ENCODE measurements at places on chromosomes 16 and 17.

DNA sequence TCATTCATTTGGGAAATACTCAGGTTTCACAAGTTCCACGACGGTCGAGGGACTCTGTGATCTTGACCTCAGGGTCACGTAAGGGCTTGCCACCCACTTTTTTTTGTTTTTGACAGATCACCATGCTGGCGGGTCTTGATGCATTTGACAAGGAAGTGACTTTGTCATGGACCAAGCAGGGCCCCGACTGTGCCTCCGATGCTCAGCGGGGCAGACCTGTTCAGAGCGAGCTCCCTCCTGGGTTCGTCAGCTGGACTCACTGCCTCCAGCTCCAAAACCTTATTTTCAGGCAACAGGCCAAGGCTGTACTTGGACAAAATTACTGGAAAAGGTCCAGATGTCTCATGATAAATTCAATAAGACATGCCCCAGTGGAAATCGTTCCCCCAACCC lies 9.0 kb upstream of the CLEC18A start:
- DNase-seq: no peak

DNA sequence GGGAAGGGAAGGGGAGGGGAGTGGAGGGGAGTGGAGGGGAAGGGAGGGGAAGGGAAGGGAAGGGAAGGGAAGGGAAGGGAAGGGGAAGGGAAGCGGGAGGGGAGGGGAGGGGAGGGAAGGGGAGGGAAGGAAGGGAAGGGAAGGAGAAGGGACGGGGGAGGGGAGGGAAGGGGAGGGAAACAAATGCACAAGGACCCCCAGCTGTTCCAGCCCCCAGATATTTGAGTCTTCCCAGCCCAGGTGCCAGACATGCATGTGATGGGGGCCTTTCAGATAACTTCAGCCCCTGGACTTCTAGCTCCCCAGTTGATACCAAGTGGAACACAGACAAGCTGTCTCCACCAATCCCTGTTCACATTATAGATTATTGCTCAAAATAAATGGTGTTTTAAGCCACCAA lies 14.7 kb upstream of the KDM8 start:
- no peak for DNase-seq

DNA sequence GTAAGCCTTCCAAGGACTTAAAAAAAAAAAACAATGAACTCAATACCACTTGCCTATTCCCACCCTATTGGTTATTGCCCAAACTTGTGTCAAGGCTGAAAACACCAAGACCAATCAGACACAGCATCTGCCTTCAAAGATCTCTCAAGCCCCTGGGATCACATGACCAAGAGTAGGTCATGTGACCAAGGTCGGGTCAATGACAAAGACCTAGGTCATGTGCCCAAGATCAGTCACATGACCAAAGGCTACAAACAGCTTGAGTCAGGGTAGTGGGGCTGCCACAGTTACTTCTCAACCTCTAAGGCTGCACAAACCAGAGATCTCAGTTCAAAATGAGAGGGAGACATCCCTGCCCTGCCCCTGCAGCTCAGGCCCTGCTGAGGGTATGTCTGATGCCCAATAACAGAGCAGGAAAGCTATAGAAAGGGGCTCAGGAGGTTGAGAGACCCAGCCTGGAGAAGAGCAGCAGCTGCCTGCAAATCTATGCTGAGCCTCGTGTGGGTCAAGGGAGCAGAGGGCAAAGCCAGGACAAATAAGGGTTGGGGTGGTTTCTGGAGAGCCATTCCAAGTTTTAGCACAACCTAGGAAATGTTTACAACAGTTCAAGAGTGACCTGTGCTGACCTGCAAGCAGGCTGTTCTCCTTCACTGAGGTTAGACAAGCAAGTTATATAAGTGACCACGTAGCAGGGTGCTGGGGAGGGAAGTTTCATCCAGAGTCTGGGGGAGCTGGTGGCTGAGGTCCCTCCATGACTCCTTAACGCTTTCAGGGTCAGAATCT lies 48.8 kb downstream of the PIMREG start:
- DNase-seq: no peak

DNA sequence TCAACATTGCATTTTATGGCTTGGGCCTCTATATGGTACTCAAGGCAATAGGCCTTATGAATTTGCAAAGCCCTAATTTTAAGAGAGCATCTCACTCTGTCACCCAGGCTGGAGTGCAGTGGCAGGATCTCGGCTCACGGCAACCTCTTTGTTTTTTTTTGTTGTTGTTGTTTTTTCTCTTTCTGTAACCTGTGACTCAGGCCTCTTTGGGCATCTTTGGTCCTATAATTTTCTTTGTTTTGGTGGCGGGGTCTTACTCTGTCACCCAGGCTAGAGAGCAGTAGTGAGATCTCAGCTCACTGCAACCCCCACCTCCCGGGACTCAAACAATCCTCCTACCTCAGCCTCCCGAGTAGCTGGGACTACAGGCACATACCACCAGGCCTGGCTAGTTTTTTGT lies 21.8 kb upstream of the HERPUD1 start:
- DNase-seq: no peak

- DNase-seq: no peak
Measured at GRCh38 chr16:22216191-22216831, 10.2 kb downstream of the EEF2K start.

GRCh38 chr17:77178050-77178449 lies 37.3 kb downstream of the SEC14L1 start:
- DNase-seq: no peak

All from AML-193 (cell line).